Activated T-cell treated with anti-CD3 and anti-CD28 coated beads for 4 hours (primary cell): ENCODE measurements at places on chromosomes 2 and 18.

GRCh38 chr2:762646-763045 is 85.4 kb upstream of the TMEM18 start:
- no peak for DNase-seq

GRCh38 chr2:68710336-68710735 is 24.3 kb upstream of the ARHGAP25 start:
- no peak for DNase-seq

- no peak for DNase-seq
These were observed 33.7 kb downstream of the NRP2 start for GRCh38 chr2:205715831-205716525.

DNA sequence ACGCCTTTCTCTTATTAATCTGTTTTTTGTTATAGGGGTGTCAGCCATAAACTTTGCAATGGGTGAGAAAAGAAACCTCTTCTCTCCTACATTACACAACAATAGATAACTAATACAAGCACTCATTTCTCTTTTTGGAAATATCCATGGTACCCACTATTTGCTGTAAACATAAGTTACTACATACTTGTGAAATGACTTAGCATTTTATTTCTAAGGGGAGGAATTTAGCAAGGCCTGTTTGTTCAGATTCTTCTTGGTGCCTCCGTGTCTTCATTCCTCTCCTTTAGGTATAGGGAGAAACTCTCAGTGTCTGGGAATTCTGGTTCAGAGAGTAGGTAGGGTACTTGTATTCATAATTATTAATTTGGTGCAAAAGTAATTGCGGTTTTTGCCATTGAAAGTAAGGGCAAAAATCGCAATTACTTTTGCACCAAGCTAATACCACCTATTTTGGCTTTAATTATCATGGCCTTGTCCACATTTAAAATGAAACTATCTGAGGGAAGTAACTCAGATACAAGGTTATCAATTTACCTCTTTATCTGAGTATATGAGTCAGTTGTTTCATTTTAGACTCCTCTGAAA is 134.8 kb downstream of the MREG start:
- DNase-seq: no peak

DNA sequence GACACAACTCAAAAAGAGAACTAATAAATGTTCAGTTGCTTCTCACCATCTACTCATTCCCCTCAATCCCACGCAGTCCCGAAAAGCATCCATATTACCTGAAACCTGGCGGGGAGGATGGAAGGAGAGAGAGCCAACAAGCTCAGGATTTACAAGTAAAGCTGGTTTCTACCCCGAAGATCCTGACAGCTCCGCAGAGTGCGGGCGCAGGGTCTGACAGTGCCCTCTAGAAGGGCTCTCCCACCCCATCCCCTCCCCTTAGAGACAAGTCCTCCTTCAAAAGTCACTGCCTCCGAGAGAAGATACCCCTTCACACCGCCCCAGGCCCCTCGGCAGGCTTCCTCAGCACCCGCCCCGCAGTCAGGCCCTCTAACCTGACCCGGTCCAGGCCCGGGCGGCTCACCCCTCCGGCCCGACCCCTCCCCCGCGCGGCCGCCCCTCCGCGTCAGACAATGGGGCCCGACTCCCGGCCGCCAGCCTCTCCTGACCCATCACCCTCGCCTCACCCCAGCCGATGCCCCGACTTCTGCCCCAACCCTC is 550 bp downstream of the RAB1A start:
- DNase-seq: peak; percentile 17

DNA sequence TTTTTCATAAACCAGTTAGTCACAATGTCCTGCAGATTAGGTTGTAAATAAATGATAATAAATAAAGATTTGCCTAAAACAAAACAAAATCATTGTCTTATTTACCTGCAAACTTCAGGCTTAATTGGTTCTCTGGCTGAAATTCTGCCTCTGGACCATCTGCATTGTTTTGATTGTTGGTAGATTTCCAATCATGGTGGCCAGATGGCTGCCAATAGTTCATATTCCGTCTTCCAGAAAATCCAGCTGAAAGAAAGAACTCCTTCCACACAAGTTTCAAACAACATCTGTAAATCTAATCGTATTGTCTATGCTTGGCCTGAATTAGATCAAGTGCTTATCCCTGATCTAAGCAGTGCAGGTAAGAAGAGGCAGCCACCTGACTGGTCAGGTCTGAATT is 771.1 kb upstream of the ZEB2 start:
- DNase-seq: no peak

GRCh38 chr2:71380665-71381064 is 49.1 kb downstream of the ZNF638 start:
- no peak for DNase-seq
